ENCODE measurements at places on chromosomes 3 and 15. TPM values are rescaled to one million over a fixed set of nuclear protein-coding genes. Genes with fewer than 3 reads are reported as not detected.

Gene SLC27A2
- total RNA-seq = not detected

Gene ZNF445
- 15.9 TPM for total RNA-seq

Gene PTX3
- total RNA-seq = 0.68 TPM

Gene SYNM
- 270 TPM for total RNA-seq

Gene GASK1A
- total RNA-seq = 0.28 TPM

Gene THAP10
- total RNA-seq = 3.8 TPM

Gene BCL2A1
- total RNA-seq = not detected

Gene GOLGA8T
- 1.1 TPM for total RNA-seq

Gene MINAR1
- total RNA-seq = 0.08 TPM

Gene A4GNT
- total RNA-seq = not detected

Gene SLC12A8
- total RNA-seq = 0.28 TPM

Gene ITIH3
- 0.23 TPM for total RNA-seq

Gene SLC51B
- total RNA-seq = not detected

Gene DLL4
- 14.4 TPM for total RNA-seq
